GM04503 (cell line): ENCODE measurements at places on chromosomes 13 and 19.
A peak's percentile ranks its signal among the peaks of the same experiment; 100 is the strongest.

GRCh38 chr19:45075301-45076028 lies 813 bp downstream of the ZNF296 start:
- DNase-seq: no peak

- DNase-seq: no peak
These were observed 561.0 kb downstream of the TBC1D4 start for GRCh38 chr13:74920920-74921319.

DNA sequence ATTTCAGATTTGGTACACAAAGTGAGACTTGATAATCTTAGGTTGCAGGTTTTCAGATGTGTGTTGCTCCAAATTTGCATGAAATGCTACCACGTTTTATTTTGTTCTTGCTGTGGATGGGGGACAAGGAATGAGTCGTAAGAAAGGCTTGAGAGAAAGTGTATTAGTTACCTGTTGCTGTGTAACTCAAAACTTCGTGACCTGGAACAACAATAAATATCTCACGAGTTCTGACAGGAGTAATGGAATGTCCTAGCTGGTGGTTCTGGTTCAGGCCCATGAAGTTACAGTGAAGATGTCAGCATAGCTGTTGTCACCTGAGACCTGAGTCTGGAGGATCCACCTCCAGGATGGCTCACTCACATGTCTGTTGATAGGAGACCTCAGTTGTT lies 1.2 kb downstream of the ZNF8 start:
- DNase-seq: no peak

DNA sequence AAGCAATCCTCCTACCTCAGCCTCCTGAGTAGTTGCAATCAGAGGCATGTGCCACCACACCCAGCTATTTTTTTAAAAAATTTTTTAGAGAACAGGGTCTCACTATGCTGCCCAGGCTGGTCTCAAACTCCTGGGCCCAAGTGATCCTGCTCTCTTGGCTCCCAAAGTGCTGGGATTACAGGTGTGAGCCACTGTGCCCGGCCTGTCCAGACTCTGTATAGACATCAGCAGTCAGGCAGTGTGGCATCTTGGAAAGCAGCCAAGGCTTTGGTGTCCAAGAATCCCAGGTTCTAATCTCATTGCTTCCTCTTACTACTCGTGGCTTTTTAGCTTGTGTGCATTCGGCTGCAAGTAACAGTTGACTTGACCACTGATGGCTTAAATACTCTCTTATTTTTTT lies 43.4 kb downstream of the BICRA start:
- no peak for DNase-seq

DNA sequence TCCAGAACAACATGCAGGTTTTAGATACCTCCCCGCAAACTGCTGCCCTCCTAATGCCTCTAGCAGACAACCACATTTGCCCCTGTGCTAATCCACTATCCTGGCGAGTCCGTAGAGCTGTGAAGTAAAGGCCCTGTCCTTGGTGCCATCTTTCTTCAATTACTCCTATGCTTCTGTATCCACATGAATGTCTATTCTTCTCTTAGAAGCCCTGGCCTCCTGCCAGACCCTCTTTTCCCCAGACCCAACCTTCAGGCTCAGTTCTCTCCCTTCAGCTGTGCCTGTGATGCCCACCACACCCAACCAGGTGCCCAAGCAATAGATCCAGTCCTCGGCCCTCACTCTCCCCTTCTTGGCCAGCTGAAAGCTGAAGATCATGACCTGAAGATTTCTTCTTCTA lies 31.1 kb upstream of the ZNF599 start:
- no peak for DNase-seq

GRCh38 chr19:39847525-39847924 lies 1.3 kb upstream of the FBL start:
- no peak for DNase-seq

- DNase-seq: no peak
These were observed 17.7 kb upstream of the OVOL3 start for GRCh38 chr19:36093146-36093662.

GRCh38 chr13:112854321-112854720 lies 114.7 kb upstream of the MCF2L start:
- DNase-seq: no peak

- no peak for DNase-seq
These were observed 14.9 kb downstream of the SH3GL1 start for GRCh38 chr19:4385291-4386040.

DNA sequence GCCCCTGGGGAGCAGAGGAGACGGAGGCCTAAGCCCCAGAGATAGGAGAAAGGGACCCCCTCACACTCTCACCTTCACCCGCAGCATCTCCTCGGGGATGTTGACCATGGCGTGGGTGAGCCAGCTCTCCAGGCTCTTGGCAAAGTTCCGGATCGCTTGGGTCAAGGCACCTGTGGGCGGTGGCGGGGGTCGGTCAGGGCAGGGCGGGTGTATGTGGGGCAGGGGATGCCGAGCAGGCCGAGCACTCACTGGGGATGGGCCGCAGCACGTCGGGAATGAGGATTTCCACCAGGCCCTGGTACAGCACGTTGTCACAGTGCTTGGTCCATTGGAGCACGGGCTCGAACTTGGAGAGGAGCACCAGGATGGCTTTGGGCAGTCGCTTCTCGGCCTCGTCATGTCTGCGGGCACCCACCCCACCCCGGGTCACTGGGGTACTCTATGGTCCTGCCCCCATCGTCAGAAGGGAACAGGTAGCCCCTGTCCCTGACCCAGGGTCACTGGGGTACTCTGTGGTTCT lies 13.1 kb downstream of the DCAF15 start:
- DNase-seq: no peak

- no peak for DNase-seq
These were observed 116.7 kb downstream of the POSTN start for GRCh38 chr13:37481885-37482227.

- no peak for DNase-seq
These were observed 16.2 kb downstream of the EDNRB start for GRCh38 chr13:77902319-77902963.

GRCh38 chr19:17872251-17873001 lies 681 bp downstream of the SLC5A5 start:
- no peak for DNase-seq

- no peak for DNase-seq
These were observed 102.5 kb upstream of the ZNF536 start for GRCh38 chr19:30269638-30270037.

- no peak for DNase-seq
These were observed 96.3 kb downstream of the DACH1 start for GRCh38 chr13:71770710-71771109.

GRCh38 chr19:55160128-55160985 lies 2.8 kb upstream of the TNNI3 start:
- DNase-seq: no peak

- no peak for DNase-seq
These were observed 18.5 kb downstream of the EPSTI1 start for GRCh38 chr13:42973581-42973980.

- DNase-seq: no peak
These were observed 24.2 kb downstream of the ZNF607 start for GRCh38 chr19:37695144-37695899.

- DNase-seq: no peak
These were observed 14.1 kb downstream of the PLPP2 start for GRCh38 chr19:277131-277530.

DNA sequence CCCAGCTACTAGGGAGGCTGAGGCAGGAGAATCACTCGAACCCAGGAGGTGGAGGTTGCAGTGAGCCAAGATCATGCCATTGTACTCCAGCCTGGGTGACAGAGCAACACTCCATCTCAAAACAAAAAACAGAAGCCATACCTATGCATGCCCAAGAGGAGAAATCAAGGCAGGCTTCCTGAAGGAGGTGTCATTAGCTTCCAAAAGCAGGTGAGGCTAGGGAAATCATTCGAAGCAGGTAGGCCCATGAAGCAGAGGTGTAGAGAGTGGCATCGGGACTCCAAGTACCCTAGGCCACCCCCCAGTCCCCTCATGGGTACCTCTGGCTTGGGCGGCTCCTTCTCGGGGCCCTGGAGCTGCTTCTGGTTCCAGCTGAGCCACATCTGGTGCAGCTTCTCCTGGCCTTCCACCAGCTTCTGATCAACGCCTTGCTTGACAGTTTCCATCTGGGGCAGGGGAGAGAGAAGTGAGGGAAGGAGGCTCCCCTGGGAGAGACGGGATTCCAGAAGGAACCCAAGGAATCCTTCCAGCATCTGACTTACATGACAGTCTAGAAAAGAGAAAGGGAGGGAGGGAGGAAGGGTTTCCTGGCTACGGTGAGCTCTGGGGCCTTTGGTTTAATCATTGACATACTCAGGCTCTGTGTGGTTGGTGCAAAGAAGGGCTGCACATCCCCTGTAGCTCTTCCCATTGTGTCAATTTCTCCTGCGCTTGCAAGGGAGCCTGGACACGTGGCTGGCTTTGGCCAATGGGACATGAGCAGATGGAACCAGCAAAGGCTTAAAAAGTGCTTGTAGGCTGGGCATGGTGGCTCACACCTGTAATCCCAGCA lies 13.1 kb upstream of the TICAM1 start:
- DNase-seq: peak; percentile 67
